Activated naive CD8-positive, alpha-beta T cell treated with anti-CD3 and anti-CD28 coated beads, Interleukin-2, amount 10 ng/mL, durations not matched to agents 7 days and 5 days (primary cell): ENCODE measurements at places on chromosomes 1 and 21.

GRCh38 chr1:68293609-68294366 lies 61.5 kb upstream of the WLS start:
- DNase-seq, result no peak

DNA sequence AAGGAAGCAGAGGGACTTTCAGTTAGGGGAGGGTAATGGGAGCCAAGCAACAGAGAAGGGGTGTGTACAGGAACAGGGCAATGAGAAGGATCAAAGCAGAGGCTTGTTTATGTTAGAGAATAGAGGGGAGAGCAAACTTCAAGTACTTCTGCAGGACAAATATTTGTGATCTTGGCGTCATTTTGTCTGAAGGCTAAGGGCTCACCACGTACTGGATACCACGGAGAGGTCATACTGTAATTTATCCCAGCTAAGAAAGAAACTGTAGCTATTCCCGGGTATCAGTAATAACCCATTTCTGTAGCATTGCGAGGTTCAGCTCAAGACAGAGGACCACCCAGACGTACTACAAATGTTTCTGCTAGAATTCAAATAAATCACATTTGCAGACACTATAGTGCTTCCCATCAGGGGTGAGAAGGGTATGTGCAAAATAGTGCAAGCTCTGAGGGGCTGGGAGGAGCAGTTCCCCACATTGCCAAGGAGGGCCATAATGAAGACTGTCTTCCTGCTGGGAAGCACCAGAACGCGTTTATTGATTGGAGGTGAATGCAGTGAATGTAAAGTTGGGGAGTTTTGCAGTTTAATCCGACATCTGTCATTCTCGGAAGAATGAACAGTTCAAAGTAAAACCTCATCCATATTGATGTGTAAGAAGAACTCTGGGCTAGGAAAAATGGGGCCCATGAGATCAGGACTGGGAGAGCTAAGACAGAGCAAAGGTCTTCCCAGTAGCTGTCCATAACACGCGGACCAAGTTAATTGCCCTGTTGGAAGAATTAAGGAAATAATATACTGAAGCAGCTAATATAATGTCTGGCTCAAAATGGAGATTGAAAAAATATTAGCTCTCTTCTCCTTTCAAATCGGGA lies 136.9 kb downstream of the RWDD3 start:
- DNase-seq, result no peak

DNA sequence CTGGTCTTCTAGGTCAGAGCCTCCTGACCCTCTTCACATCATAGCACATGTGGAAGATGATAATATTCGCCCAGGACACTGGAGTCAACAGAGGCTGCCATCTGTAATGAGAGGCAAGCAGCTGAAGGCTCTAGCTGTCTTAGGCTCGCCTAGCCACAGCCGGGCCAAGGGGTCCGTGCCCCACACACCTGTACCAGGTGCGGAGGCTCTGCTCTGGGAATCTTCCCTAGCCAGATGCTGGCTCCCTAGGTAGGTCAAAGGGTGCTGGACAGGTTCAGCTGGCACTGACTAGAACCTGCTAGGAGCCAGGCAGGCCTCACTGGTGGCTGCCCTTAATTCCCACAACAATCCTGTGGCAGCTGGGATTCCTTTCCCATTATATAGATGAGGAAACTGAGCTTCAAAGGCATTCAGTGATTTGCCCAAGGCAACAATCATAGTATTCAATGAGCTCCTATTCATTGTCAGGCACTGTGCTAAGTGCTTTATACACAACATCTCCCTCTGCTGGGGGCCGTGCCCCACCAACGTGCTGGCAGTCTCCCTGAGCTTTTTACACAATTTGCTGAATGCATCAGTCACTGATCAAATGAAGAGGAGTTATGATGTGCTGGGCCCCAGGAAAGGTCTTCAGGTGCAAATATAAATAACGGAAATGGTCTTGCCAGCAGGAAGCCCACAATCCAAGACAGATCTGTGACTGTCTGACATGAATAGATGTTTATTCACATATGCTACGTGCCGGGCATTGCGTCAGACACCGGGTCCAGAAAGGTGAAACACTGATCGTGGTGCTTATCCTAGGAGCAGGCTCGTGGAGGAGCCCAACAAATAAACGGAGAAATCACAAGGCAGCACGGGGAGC lies 58.0 kb downstream of the DDX20 start:
- DNase-seq, result no peak

GRCh38 chr1:174433451-174433850 lies 14.3 kb upstream of the GPR52 start:
- DNase-seq, result no peak

DNA sequence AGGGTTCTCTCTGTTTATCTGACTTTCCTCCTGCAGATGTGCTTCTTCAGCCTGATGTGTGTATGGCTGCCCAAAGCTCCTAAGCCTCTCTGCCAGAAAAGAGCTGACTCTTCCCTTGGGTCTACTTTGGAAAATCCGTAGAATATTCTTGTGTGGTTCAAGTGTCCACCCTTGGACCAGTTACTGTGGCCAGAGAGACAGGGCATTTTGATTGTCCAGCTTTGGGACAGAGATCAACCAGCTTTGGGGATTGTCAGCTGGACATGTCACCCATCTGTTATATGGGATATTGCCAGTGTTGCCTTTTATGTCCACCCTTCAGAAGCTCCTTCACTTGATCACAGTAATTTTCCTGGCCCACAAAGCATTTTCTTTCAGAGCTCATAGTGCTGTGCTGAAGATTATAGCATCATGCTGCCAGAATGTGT lies 126.2 kb upstream of the L1TD1 start:
- no peak for DNase-seq
